ENCODE measurements at places on chromosomes 7 and 10. TPM values are rescaled to one million over a fixed set of nuclear protein-coding genes. Genes with fewer than 3 reads are reported as not detected.

The CALY gene
- 0.60 TPM for total RNA-seq

The TRIP6 gene
- 86.0 TPM for total RNA-seq

GRCh38 chr10:113480851-113481502 is 71.9 kb upstream of the HABP2 start:
- DNase-seq: no peak

DNA sequence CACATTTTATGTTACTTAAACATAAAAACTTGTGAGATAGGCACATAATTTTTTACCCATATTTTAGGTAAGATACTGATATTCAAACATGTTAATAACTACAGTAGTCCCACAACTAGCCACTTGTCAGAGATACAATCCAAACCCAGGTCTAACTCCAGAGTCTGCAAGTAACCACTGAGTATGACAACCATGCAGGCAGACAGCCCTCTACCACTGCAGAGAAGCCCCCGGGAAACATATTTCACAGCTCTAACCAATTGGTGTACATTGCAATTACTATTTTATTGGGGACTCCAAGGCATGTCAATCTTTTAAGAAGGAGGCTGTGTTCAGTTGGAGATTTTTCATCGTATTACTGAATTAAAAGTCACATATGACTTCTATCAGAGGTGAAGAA is 107.2 kb upstream of the FAM133B start:
- DNase-seq: no peak

GRCh38 chr10:86179153-86179524 is 187.5 kb downstream of the GRID1 start:
- DNase-seq: no peak

The CFTR gene
- total RNA-seq: under 0.01 TPM

The FAM131B gene
- total RNA-seq: 1.2 TPM

The TAS2R41 gene
- total RNA-seq: not detected

DNA sequence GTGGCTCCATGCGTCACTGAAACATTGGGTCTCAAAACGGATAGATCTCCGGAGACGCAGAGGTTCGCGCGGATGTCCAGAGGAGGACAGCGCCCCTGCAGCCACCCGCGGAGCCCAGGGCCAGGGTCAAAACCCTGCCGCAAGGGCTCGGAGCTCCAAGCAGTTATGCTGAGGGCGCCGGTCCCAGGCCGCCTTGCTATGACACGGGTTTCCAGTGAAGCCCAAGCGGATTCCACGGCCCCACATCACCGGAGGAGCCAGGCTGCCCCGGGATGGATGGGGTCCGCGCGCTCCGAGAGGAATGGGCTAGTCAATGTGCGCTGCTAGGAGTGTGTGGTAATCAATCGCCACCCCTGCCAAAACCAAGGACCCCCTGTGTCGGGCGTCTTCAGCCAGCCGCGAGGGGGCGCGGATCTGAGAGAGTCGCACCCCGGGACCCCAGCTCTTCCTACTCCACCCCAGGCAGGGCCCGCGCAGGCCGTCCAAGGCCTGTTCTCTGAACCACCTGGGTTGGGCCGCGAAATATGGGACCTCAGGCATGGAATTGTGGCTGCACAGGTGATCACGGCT is 5.6 kb upstream of the EMX2 start:
- DNase-seq: no peak

The TFEC gene
- total RNA-seq: 3.3 TPM

DNA sequence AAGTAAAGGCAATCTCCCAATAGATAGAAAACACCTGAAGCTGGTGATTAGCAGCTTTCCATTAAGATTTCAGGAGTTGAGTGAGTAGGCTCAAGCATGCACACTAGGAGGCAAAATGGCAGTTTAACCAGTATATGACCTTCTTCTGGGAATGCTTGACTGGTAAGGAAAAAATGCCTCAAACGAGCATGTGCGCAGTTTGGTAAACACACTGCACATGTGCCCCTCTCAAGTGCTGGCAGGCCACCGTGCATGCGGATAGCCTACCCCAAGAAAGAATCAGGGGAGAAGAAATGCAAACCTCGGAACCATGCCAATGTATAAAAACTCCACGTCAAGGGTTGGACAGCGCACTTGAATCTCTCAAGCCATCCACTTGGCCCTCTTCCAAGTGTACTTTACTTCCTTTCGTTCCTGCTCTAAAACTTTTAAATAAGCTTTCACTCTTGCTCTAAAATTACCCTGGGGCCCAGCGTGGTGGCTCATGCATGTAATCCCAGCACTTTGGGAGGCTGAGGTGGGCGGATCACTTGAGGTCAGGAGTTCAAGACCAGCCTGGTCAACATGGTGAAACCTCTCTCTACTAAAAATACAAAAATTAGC is 98.8 kb upstream of the CDK1 start:
- no peak for DNase-seq

The GPNMB gene
- 47.4 TPM for total RNA-seq

GRCh38 chr7:37488163-37488764 is 39.6 kb upstream of the ELMO1 start:
- no peak for DNase-seq

DNA sequence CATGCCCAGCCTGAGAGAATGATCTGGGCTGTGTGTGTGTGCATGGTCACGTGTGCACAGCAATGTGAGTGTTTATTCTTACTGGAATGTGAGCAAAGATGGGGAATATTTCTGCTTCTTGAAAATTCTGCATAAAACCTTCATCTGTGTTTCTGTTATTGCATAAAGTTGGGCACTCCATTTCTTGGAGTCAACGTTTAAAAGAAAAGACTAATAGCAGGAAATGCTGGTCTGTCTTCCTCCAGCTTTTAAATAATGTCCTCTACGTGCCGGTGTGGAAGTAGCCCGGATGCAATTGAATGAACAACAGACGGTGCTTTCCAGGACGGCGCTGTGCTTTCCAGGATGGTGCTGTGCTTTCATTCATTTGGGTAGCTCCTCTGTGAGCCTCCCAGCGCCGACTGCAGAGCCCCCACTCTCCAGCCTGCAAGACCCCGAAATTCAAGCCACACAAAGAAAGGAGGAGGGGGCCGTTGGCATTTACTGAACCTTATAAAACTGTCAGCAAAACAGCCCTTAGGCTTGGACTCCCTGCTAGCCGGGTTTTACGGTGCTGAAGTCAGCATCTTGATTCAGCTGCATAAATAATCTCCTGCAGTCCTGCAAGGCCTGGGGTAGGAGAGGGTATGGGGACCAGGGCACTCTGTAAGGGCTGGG is 158.2 kb upstream of the PRKCQ start:
- DNase-seq: no peak

The PRPS1L1 gene
- total RNA-seq: not detected

DNA sequence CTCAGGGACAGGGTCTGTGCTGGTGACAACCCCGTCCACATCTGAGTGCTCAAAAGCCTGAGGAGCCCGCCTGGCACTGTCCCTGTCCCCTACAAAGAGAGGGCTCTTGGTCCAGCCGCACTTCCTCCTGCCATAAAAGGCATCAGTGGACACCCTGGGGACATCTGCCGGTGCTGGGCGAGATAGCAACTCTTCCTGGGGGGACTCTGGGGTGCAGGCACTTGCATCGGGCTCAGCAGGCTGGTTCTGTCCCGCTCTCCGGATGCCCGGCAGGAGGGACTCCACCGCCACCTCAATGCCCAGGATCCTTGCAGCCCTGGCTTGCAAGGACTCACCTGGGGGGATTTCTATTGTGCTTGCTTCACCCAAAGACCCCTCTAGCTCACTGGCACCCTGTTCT is 32.8 kb downstream of the JCAD start:
- no peak for DNase-seq

The PIK3CG gene
- 9.3 TPM for total RNA-seq

DNA sequence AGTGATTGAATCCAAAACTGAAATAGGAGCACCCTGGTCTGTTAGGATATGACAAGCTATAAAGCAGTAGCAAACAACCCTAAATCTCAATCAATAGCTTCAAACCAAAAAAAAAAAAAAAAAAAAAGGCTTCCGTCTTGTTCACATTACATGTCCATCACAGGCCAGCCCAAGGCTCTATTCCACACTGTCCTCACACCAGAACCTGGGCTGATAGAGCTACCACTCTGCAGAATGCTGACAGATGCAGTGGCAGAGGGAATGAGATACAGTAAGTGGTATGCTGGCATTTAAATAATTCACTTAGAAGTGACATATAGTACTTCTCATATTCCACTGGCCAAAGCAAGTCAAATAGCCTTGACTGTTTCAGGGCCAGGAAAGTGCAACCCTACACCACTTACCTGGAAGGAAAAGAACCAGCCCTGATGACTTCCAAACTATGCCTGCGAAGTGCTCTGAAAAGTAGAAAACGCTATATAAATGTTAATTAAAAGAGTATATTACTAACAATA is 5.8 kb downstream of the CDCA7L start:
- no peak for DNase-seq

The VWC2 gene
- total RNA-seq: under 0.01 TPM

- peak; percentile 65 for DNase-seq
These were observed 62.8 kb downstream of the TACC2 start for GRCh38 chr10:122051609-122052385.

DNA sequence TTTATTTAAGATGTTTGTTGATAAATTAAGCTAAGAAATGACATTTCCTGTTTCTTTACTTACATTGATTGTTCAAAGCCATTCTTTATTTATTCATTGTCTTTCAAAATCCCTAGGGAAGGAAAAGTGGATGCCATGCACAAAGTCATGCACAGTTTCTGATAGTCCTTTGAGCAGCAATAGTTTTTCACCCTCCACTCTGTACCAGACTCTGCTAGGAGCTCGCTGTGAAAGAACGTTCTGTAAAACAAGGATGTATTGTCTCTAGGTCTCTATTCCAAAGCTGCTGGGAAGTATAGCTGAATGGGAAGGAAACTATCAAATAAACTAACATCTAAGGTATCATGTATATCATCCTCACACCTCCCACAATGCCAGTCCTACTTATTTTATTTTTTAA is 7.8 kb upstream of the NOC3L start:
- DNase-seq: no peak

The STEAP4 gene
- total RNA-seq: 74.5 TPM

GRCh38 chr10:69327463-69328379 is 49.4 kb downstream of the HK1 start:
- no peak for DNase-seq

GRCh38 chr10:126387931-126388911 is at the start of gene ADAM12:
Gene ADAM12, minus strand, starts transcription at chr10:126388477. Its CDS starts 332 bp downstream, at chr10:126388145.
- DNase-seq: no peak

- DNase-seq: no peak
These were observed 2.9 kb downstream of the PITRM1 start for GRCh38 chr10:3169673-3170072.

GRCh38 chr10:129745186-129745750 is 218.8 kb downstream of the EBF3 start:
- DNase-seq: no peak

DNA sequence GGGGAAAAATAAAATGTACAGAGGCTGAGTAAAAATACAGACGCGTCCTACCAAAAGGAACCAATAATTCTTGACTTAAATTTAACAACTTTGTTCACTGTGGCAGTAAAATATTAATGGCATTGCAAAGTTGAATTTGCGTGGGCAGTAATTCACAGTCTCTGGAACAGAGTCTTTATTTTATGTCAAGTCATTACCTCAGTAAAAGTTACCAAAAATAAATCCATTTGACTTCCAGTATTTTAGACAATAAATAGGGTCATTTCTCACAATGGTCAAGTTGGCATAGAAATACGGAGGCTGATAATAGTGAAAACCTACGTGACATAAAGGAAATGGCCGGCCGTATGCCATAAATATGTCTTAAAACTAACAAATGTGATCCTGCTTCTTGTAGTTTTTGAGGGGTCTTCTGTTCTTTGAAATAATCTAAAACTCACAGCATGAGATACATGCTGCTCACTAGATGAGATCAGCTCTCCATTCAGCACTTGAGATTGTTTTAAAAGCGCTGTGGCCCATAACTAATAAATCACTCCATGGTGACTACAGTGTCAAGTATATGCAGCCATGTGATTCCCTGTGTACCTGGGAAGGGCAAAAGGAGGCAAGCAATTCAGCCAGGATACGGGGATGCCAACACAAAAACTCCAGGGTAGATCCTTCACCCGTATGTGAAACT is 75.3 kb downstream of the DOCK4 start:
- DNase-seq: no peak

GRCh38 chr7:110010359-110010758 is 1080.6 kb upstream of the LRRN3 start:
- DNase-seq: no peak

GRCh38 chr7:36266683-36267082 is 113.6 kb downstream of the EEPD1 start:
- no peak for DNase-seq

DNA sequence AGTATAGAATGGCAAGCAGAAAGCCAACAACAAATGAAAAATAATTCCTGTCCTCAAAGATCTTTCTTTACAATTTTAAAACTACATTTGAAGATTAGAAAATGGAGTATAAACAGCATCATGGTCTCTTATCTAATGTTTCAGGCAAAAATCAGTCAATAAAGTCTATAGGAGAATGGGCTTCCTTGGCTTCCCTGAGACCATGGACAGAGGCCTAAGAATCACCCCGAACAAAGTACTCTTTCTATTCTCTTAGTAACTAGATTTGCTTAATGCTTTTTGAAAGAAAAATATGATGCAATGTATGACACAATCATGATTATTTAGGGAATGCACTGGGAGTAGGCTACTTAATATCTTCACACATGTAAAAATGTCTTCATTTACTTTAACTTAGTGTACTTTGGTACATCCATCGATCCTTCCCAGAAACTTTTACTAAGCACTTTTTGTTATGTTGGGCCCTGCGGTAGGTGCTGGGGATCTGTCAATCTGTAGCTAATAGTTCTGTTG is 17.3 kb downstream of the GRM3 start:
- DNase-seq: no peak

DNA sequence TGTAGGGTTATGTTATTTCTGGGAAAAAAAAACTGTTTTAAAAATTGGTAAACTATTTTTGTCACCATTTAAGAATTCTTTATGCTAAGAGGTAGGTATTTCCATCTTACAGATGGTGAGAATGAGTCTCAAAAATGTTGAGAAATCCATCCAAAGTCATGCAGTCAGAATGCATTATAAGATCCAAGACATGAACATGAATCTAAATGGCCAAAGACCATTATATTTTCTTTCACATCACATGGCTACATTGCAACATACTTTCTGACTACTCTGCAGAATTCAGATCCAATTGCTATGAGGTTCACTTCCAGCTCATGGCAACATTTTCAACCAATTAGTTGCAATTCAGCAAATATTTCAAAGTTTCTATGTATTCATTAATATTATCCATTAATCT is 181.2 kb downstream of the TWIST1 start:
- DNase-seq: no peak

The VWDE gene
- total RNA-seq: 12.6 TPM

- DNase-seq: no peak
These were observed 85.7 kb downstream of the C10orf105 start for GRCh38 chr10:71633920-71634319.

- peak; percentile 77 for DNase-seq
These were observed at the start of gene DENND10 for GRCh38 chr10:119103903-119104653. Gene DENND10, plus strand, starts transcription at chr10:119104113. Its CDS starts 30 bp downstream, at chr10:119104143.

GRCh38 chr10:120174491-120174890 is 282.0 kb downstream of the SEC23IP start:
- DNase-seq: no peak
